ENCODE measurements at places on chromosomes 5 and 9.

DNA sequence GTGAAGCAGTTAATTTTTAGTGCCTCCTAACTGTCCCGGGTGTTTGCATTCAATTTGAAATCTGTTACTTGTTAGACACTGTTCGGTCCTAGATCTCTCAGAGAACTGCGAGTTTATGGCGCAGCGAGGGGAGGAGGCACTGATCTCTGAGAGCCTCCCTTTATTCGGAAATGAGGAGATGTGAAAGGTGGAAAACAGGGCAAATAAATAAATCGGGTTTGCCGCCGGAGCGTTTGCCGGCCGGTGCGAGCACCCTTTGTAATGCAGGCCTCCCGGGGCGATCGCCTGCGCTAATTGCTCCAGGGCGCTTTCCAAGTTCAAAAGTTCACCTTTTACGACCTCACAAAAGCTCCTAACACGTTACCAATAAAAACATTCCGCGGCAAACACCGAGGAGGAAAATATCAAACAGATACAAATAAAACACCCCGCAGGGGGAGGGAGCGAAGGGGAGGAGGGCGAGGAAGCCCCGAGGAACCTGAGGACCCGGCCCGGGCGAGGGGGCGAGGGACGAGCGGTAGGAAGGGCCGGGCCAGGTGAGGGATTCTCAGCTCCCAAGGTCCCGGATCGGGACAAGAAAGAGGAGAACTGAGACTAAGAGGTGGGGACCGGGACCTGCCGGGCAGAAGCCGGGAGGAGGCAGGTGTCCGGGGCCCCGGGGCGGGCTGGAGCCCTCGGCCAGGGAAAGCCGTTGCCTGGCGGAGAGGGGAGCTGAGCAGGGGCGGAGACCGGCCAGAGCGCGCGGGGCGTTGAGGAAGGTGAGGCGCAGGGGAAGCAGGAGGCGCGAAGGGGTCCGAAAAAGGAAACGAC lies 1.4 kb downstream of the NR6A1 start:
- DNase-seq = no peak

- DNase-seq = no peak
Observed at GRCh38 chr9:115144706-115145105, 26.7 kb upstream of the TNC start.

- DNase-seq = no peak
Observed at GRCh38 chr5:172871982-172872381, 37.9 kb downstream of the ERGIC1 start.

DNA sequence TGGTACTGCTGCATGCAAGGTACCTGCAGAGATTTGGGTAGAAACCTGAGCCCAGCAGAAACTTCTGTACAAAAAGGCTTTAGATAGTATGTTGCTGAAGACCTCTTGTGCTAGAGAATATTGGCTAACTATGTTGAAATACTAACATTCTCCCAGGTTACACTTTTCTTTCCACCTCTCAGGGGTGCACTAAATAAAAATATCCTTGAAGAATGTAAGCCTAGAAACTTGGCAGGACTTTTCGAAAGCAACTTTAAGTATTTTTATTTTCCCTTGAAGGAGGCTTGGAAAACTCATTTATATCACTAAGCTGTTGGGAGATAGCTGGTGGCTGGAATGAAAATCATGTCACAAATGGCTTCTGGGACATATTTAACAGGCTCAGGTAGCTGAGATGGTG lies 50.0 kb downstream of the FBXL7 start:
- DNase-seq = no peak

DNA sequence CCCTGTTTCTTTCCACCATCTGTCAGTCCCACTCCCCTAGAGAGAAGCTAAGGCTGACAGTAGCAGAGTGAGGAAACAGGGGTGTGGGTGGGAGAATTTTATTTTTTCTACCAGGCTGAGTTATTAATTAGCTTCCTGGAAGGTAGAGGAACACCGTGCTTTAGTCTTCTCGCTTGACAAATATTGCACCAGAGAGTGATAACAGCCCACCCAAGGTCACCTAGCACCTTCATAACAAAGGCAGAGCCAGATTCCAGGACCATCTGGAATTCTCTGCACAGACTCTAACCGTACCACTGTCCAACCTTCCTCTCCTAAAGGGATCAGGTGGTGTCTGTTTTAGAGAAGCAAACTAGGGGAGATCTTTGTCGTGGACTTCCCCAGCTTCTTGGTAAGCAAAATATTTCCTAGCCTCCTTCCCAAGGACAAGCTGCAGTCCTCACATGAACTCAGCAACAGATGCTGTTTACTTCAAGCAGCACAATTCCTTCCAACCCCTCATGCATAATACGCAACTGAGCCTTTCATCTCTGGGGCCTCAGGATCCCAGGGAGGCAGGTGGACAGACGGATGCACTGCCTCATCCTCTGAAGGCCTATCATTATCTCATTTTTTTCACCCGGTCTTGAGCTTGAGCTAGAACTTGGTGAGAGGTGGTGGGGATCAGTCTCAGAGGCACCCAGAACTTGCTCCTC lies 308.7 kb upstream of the BRINP1 start:
- DNase-seq = no peak

GRCh38 chr9:34545497-34545896 lies 22.7 kb upstream of the ENHO start:
- no peak for DNase-seq

GRCh38 chr5:37875051-37875787 lies 35.4 kb upstream of the GDNF start:
- no peak for DNase-seq

GRCh38 chr5:143399616-143400540 lies 3.6 kb downstream of the NR3C1 start:
- DNase-seq = no peak

GRCh38 chr5:128052780-128053179 lies 30.8 kb upstream of the SLC12A2 start:
- DNase-seq = no peak

DNA sequence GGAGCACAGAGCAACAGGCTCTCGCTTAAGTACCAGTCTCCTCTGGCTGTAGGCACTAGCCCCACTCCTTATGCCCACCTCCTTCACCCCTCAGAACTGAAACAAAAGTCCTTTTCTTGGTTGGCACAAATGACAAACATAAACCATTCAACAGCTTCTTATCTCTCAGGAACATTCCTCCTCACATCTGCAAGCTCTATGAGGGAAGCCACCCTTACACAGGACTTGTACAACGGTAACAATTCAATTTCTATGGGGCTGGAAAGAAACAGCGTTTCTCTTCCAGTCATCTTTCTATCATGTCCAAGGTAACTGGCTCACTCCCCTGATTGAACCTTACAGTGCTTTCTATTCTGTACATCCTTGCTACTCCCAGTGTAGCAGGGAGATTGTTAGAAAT lies 74.1 kb downstream of the CSF2 start:
- DNase-seq = no peak

- no peak for DNase-seq
Observed at GRCh38 chr5:115772731-115773475, 43.6 kb downstream of the CDO1 start.

GRCh38 chr5:107964722-107965121 lies 294.0 kb upstream of the EFNA5 start:
- no peak for DNase-seq

- DNase-seq = no peak
Observed at GRCh38 chr9:131869348-131869747, 129.5 kb upstream of the RAPGEF1 start.

GRCh38 chr9:71218774-71219173 lies 97.4 kb upstream of the TRPM3 start:
- no peak for DNase-seq

DNA sequence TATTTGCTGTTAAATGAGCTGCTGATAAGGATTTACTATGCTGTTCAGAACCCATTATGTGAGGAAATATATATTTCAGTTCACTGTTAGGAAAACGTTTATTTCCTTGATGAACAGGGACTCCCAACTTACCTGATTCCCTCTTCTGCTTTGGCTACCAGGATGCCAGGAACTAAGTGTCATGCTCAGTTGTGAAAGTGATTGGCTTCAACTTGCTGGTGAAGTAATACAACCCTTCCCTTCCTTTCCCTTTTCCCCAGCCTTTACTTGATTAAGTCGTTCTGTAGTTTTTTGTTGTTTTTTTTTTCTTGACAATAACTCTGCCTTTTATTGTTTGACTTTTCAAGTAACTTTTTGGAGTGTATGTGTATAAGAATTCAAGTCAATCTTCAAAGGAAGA lies 309.3 kb downstream of the DOCK8 start:
- no peak for DNase-seq

GRCh38 chr9:108168236-108168850 lies 678.8 kb upstream of the KLF4 start:
- peak; percentile 72 for DNase-seq

DNA sequence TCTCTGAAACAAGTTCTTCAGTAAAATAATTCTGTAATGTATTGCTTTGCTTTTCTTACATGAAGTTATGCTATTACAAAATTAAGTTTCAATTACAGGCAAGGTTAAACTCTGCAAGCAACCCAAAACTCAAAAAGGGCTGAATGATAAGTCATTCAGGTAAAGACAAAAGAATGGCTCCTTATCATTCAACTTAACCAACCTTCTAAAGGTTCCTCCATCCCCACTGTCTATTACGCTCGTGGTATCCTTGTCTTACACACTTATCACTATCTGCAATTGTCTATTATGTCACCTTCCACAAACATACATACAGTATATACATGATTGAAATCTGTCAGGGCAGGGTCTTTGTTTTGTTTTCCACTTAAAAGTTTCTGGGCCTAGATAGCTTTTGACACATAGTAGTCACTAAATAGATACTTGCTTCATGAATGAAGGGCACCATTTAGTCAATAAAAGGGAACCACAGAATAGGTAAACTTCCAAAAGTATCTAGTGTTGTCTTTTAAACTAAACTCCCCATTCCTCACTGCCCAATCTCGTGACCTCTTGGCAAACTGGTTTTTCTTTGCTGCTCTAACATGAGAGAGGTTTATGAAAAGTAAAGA lies 6.9 kb downstream of the RPL37 start:
- no peak for DNase-seq

DNA sequence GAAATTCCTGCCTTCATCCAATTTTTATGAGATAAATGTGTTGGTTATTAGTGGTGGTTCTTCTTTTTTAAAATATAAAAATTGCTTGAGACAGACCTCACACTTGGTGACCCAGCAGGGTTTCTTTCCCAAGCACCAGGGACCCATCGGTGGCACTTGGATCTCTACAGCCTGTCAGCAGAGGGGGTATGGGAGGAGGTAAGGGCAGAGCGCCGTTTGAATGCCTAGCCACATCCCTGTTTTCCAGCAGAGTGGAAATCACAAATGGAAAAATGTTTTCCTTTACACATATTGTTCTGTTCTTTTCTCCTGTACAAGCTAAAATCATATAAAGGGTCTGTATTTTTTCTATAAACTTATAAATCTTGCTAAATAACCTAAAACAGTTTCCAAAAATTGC lies 248.0 kb downstream of the NR3C1 start:
- DNase-seq = no peak

DNA sequence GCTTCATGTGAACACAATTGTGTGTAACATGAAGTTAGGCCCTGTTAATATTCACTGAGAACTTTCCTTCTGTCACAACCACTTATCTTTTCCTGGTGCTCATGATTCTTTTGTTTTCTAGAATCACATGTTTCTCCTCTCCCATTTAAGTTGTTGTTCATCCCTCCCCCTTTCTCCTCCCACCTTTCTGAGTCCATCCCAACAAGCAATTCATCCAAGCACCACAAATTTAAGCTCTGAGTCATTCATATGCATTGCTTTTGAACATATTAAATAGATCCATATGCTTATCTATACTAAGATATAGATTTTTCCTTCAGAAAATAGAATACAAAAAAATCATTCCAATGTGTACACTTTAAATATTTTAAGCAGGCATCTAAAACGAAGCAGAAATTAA lies 75.2 kb upstream of the NFIB start:
- no peak for DNase-seq

- no peak for DNase-seq
Observed at GRCh38 chr9:83036043-83036442, 26.9 kb downstream of the RASEF start.

GRCh38 chr5:173499471-173500212 lies 116.8 kb downstream of the BOD1 start:
- DNase-seq = no peak

- DNase-seq = no peak
Observed at GRCh38 chr5:21063146-21063545, 1075.1 kb upstream of the CDH18 start.

- DNase-seq = peak; percentile 35
Observed at GRCh38 chr5:56278335-56278753, 45.2 kb upstream of the ANKRD55 start.

GRCh38 chr5:127758766-127759283 lies 55.6 kb downstream of the CCDC192 start:
- no peak for DNase-seq

GRCh38 chr5:310941-311434 lies 10.5 kb upstream of the AHRR start:
- DNase-seq = no peak

DNA sequence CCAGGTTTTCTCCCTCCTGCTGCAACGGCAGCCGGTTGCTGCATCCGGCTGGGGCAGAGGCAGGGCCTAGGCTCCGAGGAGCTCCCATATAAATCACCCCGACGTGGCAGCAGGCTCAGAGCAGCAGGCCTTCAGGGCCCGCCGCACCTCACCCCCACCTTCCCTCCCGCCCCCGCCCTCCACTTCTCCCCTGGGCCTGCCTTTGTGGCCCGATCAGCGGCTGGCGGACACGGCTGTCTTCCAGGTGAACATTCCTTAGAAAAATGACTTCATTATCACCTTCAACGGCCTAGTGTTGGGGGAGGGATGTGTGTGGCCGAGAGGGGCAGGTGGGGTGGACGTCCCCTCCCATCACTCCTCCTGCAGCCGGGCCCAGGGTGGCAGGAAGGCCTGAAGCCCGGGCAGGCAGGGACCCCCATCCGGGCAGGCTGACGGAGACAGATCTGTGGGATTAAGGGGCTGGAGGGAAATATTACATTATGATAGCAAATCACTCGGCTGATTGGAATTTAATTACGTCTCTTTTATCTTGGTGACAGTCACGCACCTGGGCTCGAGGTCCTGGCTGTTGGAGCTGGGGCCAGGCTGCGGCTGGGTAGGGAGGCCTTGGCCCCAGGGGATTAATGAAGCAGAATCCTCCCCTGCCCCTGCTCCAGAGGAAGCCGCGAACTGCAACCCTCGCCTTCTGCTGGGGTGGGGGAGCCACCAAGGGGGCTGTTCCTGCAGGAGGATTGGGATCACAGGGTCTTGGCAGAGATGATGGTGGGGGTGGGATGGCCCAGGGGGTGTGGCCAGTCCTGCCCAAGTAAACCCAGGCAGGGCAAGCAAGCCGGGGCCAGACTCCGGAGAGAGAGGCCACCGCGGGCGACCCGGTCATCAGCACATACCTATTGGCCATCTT lies 38.4 kb upstream of the RXRA start:
- DNase-seq = no peak
